ENCODE measurements at places on chromosomes 13 and 19.

DNA sequence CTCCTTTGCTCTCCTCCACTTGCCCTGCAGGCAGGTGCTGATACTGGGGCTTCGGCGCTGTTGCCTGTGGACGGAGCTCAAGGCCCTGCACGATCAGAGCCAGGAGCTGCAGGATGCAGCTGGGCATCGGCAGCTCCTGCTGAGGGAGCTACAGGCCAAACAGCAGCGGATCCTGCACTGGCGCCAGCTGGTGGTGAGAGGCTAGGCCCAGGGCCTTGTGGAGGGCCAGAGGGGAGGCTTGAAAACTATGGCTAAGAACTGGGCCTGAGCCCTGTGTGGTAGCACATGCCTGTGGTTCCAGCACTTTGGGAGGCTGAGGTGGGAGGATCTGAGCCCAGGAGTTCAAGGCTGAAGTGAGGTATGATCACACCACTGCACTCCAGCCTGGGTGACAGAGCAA, 6.3 kb downstream of the HAUS5 start:
- no peak for DNase-seq

DNA sequence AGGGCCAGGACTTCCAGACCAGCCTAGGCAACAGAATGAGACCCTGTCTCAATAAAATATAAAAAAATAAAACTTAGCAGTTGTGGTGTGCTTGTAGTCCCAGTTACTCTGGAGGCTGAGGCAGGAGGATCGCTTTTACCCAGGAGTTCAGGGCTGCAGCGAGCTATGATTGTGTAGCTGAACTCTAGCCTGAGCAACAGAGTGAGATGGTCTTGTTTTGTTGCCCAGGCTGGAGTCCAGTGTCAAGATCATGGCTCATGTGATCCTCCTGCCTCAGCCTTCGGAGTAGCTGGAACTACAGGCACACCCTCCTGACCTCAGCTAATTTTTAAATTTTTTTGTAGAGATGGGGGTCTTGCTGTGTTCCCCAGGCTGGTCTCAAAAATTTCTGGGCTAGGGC, 4.3 kb upstream of the JUNB start:
- DNase-seq, result no peak

- no peak for DNase-seq
Measured at GRCh38 chr13:85486663-85487062, 312.6 kb downstream of the SLITRK6 start.

GRCh38 chr19:9037400-9038062, 27.3 kb upstream of the MUC16 start:
- DNase-seq, result no peak

- DNase-seq, result peak; percentile 50
Measured at GRCh38 chr19:1411255-1412191, 4.1 kb downstream of the DAZAP1 start.

GRCh38 chr19:3548606-3549005, 8.8 kb downstream of the MFSD12 start:
- no peak for DNase-seq

DNA sequence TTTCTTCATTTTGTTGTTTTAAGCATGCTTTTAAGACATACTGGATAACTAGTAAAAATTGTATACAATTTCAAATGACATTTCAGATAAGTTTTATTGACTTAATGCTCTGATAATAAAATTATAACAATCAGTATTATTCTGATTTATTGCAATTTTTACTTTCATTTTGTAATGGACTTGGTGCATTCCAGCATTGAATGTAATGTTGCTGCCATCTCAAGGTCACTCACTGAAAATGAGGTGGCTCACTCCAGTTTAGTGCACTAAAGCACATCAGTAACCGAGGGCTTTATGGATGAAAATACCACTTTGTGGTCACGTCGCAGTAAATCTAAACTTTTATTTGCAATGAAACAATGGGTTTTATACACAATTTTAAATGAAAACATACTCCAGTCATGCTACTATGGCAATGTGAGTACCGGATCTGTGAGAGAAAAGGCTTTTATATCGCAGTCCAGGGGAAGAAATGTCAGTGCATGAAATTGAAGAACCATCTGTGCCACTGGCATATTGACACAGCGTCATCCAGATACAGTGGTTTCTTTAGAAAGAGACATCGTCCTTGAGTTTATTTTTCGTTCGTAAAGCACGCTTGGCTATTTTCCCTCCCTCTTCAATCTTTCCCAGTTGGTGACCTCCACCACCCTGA, 20.7 kb upstream of the ZNF507 start:
- peak; percentile 53 for DNase-seq

DNA sequence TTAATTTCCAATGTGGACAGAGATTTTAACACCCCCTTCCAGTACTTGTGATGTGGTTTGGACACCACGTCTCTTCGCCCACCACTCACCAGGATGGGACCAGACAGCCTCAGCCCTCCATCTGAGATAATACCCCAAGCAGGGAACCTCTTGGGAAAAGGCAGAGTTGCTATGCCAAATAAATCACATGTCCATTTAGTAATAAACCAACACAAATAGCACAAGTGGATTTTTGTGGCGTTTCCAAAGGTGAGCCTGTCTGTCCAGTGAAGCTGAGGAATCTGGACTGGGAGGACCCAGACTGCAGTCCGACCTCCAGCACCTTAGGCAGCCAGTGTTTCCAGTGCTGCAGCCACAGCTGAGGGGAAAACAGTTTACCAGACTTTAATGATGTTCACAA, 34.1 kb upstream of the GAS6 start:
- DNase-seq, result no peak

GRCh38 chr19:36222503-36222902, 7.6 kb downstream of the ZNF146 start:
- DNase-seq, result no peak

- DNase-seq, result no peak
Measured at GRCh38 chr13:43118521-43118920, 95.1 kb downstream of the DNAJC15 start.

GRCh38 chr19:37874784-37875183, 31.6 kb downstream of the WDR87 start:
- no peak for DNase-seq

DNA sequence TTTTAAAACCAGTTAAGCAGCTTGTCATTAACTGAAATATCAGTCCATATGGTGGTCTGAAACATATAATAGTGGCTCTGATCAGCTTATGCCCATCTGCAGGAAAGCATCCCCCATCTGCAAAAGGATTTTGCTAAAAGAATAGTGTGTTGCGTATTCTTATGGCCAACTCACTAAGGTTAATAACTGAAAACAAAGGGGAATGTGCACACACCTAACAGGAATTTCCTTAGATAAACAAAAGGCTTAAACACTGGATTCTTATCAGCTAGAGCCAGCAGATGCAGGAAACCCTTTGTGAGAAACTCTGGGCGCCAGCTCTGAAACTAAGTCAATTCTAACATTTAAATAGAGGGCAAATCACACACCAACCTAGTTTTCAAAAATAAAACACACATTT, 22.1 kb downstream of the VPS36 start:
- no peak for DNase-seq

DNA sequence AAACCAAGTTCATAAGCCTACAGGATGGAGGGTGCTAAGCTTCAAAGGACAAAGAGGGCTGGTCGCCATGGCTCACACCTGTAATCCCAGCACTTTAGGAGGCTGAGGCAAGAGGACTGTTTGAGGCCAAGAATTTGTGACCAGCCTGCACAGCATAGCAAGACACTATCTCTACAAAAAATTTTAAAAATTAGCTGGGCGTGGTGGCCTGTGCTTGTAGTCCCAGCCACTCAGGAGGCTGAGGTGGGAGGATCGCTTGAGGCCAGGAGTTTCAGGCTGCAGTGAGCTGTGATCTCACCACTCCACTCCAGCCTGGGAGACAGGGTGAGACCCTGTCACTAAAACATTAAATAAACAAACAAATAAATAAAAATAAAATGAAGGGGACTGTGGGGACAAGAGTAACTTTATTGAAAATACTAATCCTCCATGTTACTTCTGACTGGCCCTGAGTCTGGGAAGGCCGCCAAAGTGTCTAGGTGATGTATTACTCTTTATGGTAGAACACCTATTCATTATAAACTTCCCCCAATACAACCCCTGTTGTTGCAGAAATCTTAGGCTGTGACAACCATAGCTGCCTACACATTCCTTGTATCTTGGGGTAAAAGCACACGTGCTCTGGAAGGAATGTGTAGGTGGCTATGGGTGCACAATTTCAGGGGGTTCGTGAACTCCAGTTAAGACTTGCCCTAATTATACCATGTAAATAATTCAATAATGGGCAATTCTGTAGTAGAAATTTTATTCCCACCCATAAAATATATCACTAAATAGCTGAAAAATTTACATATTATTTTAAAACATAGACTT, 14.6 kb upstream of the URAD start:
- DNase-seq, result no peak

DNA sequence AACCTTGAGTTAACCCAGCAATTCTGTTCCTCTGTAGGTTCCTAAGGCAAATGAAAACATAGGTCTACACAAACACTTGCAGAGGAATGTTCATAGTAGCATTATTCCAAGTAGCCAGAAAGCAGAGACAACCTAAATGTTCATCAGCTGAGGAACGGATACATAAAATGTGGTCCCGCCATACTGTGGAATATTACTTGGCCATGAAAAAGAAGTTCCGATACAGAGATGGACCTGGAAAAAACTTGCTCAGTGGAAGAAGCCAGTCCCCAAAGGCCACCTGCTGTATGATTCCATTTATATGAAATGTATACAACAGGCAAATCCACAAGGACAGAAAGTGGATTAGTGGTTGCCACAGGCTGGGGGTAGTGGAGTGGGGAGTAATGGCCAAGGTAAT, 53.0 kb downstream of the ARHGEF18 start:
- DNase-seq, result no peak

- peak; percentile 15 for DNase-seq
Measured at GRCh38 chr19:8085598-8086408, 33.2 kb downstream of the CCL25 start.

GRCh38 chr13:38804536-38804935, 117.7 kb downstream of the FREM2 start:
- no peak for DNase-seq

DNA sequence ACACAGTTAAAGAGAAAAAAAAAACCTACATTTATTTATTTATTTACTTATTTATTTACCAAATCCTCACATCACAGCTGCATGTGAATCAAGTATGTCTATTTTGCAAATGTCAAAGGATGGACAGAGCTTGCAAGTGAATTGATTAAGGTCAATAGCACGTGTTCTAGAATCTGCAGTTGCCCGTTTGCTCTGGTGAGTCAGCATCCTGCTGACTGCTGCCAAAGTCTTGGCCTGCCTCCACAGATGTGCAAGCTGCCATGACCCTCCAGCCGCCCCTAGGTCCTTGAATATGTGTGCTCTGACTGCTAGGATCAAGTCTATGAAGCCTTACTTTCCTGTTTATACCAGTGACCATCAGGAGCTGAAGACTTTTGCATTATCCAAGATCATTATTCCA, 320.6 kb downstream of the GPC5 start:
- DNase-seq, result no peak

DNA sequence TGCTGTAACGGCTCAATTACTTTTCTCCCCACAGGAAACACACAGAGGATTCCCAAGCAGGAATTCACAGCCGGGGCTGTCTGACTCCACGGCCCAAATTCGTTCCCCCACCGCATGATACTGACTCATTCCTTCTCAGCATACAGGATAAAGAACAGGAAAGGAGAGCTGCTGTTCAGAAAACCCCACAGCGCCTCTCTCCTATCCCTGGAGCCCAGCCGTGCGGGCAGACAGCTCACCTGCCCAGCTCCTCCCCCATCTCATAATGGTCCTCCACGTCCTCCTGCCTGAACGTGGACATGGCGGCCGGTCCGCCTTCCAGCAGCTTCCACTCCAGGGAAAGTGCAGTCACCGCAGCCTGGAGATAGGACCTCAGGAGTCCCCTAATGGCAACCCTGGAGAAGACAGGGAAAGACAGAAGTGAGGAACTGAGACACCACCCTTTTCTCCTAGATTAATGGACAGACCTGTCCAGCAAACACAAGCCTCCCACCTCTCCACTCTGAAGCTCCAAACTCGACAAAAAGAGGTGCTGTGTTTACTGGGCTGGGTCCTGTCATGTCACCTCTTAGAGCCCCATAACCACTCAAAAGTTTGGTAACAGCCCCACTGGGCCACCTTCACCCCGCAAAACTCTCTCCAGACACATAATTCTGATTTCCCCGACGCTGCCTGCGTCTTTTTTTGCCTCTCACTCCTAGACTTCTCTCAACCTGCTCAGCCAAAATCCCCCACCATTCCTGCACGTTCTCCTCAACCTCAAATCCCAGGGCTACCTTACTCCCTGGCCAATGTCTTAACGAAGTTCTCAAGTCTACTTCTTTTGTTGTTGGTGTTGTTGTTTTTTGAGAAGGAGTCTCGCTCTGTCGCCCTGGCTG, 1.2 kb downstream of the DAPK3 start:
- DNase-seq, result peak; percentile 44

- no peak for DNase-seq
Measured at GRCh38 chr19:55594996-55595545, 4.2 kb downstream of the FIZ1 start.

DNA sequence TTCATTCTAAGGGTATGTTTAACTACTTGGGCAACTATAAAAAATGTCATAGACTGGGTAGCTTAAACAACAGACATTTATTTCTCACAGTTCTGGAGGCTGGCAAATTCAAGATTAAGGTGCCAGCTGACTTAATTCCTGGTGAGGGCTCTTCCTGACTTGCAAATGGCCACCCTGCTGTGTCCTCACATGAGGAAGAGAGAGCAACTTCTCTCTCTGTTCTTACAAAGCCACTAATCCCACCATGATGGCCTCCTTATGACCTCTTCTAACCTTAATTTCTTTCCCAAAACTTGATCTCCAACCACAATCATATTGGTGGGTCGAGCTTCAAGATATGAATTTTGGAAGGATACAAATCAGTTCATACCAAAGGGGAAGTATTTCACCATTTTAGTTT, 399.0 kb downstream of the DCT start:
- DNase-seq, result no peak

- no peak for DNase-seq
Measured at GRCh38 chr13:90997951-90998350, 349.5 kb upstream of the MIR17HG start.

DNA sequence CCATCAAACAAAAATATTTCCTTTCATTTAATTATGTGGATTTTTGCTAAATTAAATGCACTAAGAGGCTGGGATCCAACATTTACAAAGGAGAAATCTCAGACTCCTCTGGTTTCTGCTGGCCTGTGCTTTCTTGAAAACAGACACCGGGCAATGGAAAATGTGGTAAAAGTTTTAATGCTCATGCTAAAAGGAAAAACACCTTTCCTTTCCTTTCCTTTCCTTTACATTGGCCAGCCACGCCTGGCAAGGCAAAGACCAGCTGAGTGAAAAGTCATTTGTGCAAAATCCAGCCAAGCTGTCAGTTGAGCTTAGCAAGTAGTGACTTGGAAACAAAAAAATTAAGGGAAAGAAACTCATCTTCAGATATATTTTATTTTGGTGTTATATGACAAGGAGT, 240.3 kb downstream of the LACC1 start:
- DNase-seq, result no peak
